ENCODE measurements at places on chromosomes 13 and 19.

DNA sequence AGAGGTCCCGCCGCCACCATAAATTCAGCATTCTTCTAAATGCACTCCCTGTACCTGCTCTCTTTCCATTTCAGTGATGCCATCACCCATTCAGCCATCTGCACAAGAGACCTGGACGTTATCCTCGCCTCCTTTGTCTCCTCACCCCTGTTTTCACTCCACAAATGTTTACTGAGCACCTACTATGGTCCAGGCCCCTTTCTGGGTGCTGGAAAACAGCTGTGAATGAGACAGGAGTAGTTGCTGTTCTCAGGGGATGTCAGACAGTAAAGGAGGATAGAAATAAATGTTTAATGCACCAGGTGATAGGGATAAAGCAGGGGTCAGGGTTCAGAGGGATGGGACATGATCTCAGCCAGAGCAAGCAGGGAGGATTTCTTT, 3.3 kb downstream of the AP1M1 start:
- no peak for DNase-seq

- DNase-seq, result no peak
Measured at GRCh38 chr19:33564836-33565338, 43.3 kb upstream of the PEPD start.

DNA sequence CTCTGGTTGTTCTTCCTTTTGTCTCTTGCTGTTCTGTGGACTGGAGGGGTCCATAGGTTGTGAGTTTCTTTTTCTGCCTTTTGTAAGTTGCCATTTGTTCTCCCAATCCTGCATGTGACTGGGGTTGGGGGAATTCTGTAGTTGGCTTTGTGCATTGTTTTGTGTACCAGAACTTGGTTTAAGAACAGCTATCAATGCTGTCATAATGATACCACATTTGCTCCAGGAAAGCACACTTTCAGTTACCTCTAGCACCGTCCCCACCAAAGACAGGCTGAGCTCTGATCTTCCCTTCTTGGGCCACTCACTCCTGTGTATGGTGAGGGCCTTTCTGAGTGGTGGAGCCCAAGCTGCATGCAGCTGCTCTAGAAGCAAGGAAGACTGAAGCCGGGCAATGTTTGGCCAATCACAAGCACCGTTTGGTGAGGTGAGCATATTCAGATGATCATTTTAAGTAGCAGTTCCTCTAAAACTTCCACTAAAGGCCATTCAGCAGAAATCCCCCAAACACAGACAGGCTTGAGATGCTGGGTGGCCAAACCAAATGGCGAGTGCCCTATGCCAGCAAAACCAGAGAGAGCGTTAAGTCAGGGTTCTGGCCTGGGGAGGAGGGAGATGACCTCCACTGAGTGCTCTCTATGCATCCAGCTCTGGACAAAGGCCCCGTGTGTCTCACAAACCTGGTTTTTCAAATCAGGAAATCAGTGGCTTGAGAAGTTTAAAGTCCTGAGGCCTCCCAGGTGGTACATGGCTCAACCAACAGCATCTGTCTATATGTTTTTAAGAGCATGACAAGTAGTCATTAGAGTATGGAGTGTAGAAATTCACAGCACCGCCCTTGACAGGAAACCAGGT, 120.7 kb upstream of the SPATA13 start:
- no peak for DNase-seq

DNA sequence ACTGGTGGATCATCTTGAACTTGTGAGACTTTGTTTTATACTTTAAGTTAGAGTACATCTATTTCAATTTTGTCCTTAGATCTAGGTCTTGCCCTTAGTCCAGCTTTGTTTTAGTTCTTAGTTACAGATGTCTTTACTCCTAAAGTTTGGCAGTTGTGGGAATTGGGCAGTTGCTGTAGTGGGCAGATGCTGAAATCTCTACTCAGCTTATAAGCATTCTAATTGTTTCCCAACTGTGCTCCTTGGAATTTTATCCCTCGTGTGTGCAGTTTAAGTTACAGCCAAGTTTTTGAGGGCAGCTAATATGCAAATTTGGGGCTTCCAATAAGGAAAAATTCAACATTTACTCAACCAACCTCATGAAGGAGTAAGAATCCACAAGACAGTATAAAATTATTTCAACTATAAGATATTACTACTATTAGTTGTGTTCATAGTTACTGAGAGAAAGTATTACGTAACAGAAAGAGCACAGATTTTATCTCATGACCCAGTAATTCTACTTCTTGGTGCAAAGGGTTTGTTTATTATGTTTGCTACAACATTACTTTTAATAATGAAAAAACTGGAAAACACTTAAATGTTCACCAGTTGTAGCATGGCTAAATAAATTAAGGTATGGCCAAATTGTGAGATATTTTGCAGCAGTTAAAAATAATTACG, 32.9 kb downstream of the CCDC122 start:
- DNase-seq, result no peak

GRCh38 chr19:13824703-13825102, 29.5 kb downstream of the ZSWIM4 start:
- no peak for DNase-seq

GRCh38 chr19:4455719-4456475, 1.7 kb downstream of the UBXN6 start:
- peak; percentile 77 for DNase-seq

DNA sequence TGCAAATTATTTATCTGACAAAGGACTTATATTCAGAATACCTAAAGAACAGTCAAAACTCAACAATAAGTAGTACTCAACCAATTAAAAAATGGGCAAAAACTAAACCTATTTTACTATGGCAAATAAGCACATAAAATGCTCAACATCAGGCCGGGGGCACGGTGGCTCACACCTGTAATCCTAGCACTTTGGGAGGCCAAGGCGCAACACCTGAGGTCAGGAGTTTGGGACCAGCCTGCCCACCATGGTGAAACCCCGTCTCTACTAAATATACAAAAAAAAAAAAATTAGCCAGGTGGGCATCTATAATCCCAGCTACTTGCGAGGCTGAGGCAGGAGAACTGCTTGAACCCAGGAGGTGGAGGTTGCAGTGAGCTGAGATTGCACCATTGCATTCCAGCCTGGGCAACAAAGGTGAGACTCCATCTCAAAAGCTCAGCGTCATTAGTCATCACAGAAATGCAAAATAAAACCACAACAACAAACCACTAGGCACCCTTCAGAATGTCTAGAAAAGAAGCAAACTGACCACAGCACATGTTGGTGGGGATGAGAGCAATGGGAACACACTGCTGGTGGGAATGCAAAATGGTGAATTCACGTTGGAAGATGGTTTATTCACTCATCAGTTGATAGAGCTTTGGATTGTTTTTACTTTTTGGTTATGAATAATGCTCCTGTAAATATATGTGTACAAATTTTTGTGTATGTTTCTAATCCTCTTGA, 180.6 kb upstream of the SOX1 start:
- no peak for DNase-seq

DNA sequence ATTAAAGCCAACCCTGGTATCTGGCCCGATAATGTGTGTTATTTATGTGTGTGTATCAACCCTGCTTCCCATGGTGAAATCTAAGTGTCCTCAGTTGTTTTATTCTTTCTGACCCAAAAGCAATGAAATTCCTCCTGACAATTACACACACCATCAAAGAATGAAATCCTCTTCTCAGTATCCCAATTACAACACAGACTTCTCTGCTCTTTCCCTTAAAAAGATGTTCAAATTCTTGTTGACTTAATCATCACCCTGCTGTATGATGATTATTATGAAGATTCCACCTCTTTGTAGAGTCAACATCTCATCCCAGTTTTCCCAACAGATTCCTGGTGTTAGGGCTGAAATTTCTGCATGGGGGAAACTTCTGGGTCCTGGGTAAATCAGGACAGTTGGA, 8.9 kb upstream of the TRPC4 start:
- DNase-seq, result no peak

GRCh38 chr19:883661-884211, 9.3 kb downstream of the MED16 start:
- no peak for DNase-seq

GRCh38 chr19:19191768-19192077, 229 bp downstream of the BORCS8 start:
- no peak for DNase-seq

DNA sequence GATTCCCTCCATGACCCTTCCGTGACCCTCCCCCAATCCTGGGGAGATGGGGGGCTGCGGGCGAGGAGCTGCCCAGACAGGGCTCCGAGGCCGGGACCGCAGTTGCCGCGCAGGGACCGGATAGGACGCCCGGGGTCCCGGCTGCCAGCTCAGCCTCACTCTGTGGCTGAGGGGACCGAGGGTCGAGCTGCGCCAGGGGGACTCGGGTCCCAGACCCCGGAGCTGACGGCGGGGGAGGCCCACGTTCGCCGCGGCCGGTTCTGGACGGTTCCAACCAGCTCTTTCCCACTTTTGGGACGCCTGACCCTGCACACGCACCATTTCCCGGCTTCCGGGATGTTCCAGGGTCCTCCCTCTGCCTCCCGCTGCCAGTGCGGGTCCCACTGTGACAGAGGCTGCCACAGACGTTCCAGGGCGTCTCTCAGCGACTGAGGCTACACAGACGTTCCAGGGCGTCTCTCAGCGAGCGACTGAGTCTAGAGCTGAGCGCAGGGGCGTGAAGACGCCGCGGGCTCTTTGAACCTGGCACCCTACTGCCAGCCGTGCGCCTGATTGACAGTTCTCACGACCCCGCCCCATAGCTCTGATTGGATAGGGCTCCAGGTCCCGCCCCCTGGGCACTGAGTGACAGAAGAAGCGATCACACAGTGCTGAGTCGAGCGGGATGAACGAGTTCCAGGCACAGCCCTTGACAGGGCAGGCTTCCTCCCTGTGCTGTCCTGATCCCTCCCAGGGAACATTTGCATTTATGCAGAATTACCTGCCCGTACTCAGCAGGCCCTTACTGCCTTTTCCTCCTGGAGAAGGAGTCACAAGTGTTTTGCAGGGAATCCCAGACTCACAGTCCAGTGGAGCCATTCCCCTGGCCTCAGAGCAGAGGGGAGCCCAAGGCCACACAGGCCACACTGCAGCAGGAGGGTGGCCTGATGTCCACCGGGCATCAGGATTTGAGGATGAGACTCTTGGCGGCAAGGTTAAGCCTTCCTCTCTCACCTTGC, at the start of gene ZNF563:
ZNF563 (minus strand) TSS at position 472 of the 998 bp plus-strand sequence; CDS start at position 321, 151 bp downstream.
- DNase-seq, result peak; percentile 99

DNA sequence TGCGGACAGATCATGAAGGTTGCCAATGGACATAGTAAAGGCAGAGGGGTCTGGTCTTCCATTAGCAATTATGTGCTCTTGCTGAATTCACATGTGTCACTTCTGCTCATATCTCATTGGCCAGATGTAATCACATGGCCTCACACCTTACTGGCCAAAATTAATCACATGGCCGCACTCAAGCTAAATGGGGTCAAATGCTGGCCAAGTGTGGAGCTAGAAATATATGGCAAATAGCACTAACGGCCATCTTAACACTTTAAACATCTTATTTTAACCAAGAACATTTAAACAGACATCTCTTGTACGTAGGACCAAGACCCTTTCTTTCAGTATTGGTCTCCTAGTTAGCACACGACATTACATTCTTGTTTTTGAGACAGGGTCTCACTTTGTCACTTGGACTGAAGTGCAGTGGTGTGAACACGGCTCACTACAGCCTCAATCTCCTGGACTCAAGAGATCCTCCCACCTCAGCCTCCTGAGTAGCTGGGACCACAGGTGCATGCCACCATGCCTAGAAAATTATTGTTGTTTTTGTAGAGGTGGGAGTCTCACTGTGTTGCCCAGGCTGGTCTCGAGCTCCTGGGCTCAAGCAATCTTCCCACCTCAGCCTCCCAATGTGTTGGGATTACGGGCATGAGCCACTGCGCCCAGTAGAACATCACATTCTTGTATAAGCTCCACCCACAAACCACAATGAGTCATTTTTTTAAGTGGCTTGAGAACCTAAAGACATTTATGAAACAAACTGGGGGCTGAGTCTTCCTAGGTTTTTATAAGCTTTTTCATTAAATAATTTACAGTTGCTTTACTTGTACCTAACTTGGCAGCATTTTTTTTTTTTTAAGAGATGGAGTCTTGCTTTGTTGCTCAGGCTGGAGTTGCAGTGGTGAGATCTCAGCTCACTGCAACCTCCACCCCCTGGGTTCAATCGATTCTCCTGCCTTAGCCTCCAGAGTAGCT, 2.9 kb upstream of the PTOV1 start:
- DNase-seq, result no peak

DNA sequence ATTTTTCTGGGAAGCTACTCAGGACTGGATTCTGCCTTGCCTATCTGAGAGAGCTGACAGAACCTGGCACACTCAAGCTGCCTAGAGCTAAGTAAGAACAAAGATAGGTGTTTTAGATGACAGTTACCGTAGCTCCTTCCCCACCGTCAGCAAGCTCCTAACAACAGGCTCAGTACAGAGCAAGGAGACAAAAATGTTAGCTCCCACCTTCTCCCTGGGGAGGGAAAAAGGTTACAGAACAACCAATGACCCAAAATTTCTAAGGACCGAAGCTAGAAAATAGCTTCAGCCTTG, 1058.2 kb upstream of the PCDH20 start:
- DNase-seq, result no peak

DNA sequence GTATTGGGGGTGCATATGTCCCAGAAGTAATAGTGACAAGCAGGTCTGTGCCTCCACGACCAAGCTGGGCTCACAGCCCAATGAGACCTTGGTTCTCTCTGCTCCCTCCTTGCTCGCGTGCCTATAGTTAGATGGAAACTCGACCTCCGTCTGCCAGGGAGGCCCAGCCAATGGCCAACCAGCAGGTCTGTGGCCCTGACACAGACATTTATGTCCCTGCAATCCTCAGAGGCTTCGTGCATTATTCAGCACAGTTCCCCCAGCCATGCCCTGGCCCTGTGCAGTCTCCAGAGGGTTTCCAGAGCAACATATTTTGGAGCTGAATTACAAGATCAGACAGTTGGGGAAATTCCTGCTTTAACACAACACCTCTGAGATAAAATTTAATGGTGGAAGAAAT, 105.1 kb downstream of the UQCRFS1 start:
- no peak for DNase-seq

- no peak for DNase-seq
Measured at GRCh38 chr19:35721374-35721773, 3.6 kb downstream of the KMT2B start.

DNA sequence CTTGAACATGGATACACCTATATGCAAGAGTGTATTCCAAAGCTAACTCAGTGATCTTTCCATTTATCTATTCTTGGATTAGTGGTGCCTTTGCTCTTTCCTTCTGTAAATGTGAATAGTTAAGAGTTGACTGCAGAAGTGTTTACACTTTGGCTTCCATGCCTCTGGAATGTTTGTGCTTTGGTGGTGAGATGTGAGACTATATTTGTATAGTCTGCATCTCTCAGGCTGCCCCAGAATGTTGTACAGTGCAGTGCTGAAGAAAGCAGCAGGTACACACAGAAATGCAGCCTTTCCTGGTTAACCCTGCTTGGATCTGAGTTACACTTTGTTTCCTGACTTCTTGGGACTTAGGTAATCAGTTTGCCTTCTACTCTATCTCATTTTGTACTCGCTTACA, 90.2 kb downstream of the DNAJC15 start:
- DNase-seq, result no peak

- no peak for DNase-seq
Measured at GRCh38 chr19:7650148-7650547, 13.2 kb downstream of the STXBP2 start.

DNA sequence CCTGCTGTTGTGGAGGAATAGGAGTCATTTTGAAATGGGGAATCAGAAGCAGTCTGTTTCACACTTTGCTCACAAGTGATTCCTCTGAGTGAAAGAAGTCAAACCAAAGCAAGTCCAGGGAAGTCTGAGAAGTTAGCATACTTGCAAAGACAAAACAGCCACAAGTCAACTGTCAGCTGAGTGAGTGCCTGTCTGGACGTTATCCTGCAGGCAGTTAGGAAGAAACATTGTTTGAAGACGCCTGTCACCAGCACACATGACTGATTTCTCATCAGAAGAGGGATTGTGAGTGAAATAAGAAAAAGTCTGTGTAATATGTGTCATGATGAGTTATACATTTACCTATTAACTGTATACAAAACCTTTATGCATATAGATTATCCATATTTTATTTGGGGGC, 153.5 kb downstream of the KCNRG start:
- DNase-seq, result no peak
